ENCODE measurements at places on chromosomes 13 and 19. TPM values are rescaled to one million over a fixed set of nuclear protein-coding genes. Genes with fewer than 3 reads are reported as not detected.

KANK3 gene
- total RNA-seq: 0.37 TPM

CCDC122 gene
- 7.9 TPM for total RNA-seq

DNA sequence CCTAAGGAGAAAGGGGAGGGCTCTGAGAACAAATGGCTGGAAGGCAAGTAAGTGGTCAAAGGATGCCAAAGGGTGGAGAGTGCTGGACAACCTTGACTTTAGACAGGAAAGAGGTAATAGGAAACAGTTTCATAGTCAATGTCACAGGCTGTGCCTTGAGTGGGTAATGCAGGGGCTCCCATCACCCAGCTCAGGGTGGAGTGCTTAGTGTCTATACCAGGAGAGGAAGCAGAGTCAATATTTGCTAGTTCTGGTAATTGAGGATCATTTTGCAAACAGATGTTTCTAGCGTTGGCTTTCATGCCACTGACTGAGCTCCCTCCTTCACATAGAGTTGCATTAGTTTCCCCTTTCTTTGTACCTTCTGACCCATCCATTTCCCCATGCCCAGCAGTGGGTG, 64.6 kb upstream of the KL start:
- H3K36me3 ChIP-seq: no peaks in the 10 kb centered on the region
- H3K4me1 ChIP-seq: no peaks in the 10 kb centered on the region

DNA sequence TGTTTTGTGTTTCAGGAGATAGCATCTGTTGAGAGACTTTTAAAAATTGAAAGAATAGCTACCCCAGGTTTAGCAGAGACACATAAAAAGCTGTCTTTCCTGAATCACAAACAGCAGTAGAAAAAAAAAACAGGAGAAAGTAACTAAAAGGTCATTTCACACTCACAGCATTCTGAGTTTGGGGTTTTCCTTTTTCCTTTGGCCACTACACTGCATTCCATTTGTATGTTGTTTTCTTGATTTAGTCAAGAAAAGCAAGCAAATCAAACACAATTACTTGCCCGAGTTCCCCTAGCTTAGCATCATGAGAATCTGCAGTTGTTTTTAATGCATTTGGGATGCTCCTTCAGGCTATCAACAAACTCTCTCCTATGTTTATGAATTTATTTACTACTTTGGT, 161.0 kb downstream of the KCTD12 start:
- H3K4me3 ChIP-seq: no peak overlapping the region
- H3K27me3 ChIP-seq: no peaks in the 10 kb centered on the region
- no peaks in the 10 kb centered on the region for H3K36me3 ChIP-seq
- H3K27ac ChIP-seq: no peak overlapping the region

- H3K4me3 ChIP-seq: no peak overlapping the region
- no peak for DNase-seq
- no peak overlapping the region for H3K27ac ChIP-seq
- H3K36me3 ChIP-seq: no peaks in the 10 kb centered on the region
These were observed 17.8 kb downstream of the COL4A1 start for GRCh38 chr13:110289174-110289573.

DNA sequence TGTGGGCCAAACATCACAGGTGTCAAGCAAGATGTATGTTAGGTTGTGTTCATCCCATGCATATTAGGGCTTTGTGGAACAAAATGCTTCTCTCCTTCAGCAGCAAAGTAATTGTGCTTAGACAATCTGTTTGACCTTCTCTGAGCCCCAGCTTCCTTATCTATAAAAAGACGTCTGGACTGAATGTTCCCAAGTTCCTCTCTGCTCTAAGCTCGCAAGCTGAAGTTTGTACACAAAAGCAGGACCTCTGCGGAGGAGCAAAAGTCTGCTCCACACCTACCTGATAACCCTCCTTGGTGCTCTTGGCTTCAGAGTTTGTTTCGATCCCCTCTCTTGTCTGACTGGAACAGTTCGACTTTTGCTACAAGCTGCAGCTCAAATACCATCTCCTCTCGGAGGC, 95.7 kb upstream of the UBL3 start:
- H3K4me3 ChIP-seq: no peak overlapping the region
- H3K27me3 ChIP-seq: no peaks in the 10 kb centered on the region
- H3K36me3 ChIP-seq: no peaks in the 10 kb centered on the region
- no peaks in the 10 kb centered on the region for H3K4me1 ChIP-seq
- DNase-seq: peak; percentile 27
- no peak overlapping the region for H3K27ac ChIP-seq

DNA sequence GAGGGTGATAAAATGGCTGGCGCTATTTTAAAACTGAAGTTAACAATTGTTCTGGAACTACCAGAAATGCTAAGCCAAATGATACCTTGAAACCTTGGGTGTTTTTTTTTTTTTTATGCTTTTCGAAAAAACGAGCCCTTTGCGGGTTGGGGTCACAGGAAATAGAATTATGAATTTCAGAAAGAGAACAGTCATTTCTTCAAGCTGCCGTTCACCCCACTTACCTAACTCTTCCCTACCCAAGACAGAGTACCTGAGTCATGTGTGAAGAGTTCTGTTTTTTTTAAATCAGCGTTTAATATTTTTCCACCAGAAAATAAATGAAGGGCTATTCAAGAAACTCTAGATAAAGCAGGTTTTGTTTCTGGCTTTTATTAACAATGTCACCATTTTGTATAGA, 35.3 kb downstream of the KLF2 start:
- H3K4me1 ChIP-seq: no peaks in the 10 kb centered on the region
- H3K27me3 ChIP-seq: no peaks in the 10 kb centered on the region
- no peak overlapping the region for H3K4me3 ChIP-seq
- H3K27ac ChIP-seq: no peak overlapping the region

DNA sequence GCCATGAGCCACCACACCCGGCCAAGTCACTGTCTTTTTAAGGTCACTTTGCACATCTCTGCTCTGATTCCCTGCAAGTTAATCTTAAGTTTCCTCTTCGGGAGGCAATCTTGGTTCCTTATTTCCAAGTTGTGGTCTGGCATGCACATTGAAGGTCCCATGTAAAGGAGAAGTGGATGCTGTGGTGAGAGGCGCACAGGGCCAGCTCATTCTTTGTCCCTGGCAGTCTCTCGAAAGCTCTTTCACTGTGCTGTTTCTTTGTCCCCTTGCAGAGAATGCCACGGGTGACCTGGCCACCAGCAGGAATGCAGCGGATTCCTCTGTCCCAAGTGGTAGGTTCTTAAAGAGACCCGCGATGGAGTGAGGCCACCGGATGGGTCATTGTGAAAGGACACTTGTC, 16.4 kb upstream of the C19orf33 start:
- H3K4me3 ChIP-seq: no peak overlapping the region
- peaks cover 44% of the 10 kb centered on the region for H3K4me1 ChIP-seq
- DNase-seq: no peak
- no peaks in the 10 kb centered on the region for H3K27me3 ChIP-seq

Measured in PC-9 (cell line).